Adipocyte (in vitro differentiated cells): ENCODE measurements at places on chromosomes 3 and 15.
A peak's percentile ranks its signal among the peaks of the same experiment; 100 is the strongest.

DNA sequence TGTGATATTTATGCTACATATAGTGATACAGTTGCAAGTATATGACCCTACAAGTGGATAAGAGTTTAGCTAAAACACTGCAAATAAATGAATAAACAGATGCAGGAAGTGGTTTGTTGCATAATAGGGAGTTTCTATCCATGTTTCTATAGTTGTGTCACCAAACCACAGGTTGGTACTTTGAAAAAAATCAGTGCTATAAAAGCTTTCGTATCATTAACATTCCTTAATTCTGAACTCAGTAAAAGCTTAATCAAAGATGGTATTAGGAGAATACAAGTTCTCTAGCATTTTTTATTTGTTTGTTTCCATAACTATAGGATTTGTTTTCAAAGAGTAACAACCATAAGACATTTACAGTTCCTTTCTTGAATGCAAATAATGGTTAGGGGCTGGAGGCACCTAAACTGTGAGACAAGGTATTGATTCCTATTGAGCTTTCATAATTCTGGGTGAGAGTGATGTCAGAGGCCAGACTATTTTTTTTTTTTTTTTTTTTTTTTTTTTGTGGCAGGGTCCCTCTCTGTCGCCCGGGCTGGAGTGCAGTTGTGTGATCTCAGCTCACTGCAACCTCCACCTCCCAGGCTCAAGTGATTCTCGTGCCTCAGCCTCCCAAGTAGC is 29.6 kb downstream of the CPOX start:
- DNase-seq = peak; percentile 40

DNA sequence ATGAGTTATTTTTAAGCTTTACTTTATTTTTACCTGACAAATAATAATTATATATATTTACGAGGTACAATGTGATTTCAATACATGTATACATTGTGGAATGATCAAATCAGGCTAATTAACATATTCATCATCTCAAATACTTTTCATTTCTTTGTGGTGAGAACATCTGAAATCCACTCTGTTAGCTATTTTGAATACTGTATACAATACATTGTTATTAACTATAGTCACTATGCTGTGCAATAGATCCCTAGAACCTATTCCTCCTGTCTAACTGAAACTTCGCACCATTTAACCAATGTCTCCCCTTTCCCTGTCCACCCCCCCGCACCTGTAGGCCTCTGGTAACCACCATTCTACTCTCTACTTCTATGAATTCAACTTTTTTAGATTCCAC is 7.9 kb upstream of the SPPL2A start:
- peak; percentile 5 for DNase-seq

DNA sequence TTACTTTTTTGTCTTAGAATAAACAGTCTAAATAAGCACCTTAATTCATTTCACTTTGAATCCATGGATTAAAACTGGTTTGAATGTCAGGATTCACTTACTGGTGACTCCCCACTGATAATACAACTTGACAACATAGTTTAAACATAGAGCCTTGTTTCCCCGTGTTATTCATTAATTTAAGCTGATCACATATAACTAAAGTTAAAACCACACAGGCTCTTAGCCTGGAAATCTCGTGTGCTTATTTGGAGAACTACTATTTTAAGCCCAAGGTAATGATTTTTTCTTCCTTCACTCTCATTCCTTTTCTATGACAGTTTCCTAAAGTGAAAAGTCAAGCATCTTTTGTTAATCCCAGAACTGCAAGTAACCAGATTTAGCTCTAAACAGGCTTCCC is 64.2 kb downstream of the HACD2 start:
- DNase-seq = no peak

DNA sequence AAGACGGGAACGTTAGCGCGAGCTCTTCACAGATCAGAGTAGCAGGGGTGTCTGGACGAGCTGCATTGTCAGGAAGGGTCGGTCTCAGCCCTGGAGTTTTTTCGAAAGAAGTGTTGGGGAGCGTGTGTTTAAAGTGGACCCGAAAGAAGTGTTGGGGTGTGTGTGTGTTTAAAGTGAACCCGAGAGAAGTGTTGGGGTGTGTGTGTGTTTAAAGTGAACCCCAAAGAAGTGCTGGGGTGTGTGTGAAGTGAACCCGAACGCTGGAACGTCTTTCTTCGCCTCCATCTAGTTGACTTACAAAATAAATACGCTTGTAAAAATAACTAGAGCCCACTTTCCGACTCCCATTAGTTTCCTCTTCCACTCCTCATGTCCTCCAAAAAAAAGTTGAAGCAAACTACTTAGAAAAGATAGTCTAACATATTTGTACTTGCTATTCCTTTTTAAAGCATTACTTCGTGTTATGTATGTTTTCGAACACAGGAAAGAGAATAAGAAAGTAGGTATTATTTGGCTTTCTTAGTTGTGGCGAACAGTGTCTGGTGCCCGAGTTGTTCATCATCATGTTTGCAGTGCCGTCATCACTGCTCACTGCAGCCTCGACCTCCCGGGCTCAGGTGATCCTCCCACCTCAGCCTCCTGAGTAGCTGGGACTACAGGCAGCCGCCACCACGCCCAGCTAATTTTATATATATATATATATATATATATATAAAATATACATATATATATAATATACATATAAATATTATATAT is 1.0 kb downstream of the LRCH3 start:
- peak; percentile 37 for DNase-seq

- no peak for DNase-seq
Measured at GRCh38 chr15:85910834-85911233, 116.1 kb upstream of the KLHL25 start.

GRCh38 chr3:51975852-51976549 is 1.1 kb downstream of the ABHD14A start:
- peak; percentile 73 for DNase-seq

DNA sequence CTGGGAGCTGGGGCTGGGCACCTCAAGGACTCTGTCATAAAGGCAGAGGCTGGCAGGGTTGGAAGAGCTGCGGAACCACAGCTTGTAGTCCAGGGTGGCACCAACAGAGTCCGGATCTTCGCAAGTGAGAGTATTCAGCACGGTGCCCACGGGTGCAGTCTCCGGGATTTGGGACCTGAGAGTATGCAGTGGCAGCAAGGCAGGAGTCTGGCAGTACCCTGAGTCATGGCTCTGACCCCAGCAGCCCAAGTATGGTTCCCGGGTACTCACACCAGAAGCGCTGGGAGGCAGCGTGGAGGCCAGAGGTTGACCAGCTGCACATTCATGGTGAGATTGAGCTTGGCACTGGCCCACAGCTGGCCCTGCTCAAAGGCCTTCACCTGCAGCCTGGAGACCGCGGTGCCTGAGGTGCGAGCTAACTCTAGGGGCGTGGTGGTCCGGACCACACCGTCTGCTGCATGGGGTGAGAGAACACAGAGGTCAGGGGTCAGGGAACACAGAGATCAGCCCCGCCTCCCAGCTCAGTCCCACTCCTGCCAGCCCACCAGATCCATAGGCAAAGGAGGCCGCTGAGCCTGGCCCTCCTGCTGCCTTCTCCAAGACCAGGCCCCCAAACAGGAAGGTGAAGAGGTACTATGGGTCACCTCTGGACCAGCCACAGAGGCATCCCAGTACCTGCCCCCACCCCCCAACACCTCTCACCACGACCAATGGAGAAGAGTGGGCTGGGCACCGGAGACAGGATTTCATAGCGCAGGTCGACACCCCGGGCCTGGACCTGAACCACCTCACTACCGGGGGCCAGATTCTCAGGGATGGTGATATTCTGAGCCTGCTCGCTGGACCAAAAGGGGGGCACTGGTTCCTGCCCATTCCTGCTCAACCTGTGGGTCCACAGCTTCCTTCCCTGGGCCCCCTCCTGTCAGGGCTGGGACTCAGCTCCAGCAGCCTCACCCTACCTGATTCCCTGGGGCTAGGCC is 4.5 kb downstream of the CDHR4 start:
- DNase-seq = no peak

DNA sequence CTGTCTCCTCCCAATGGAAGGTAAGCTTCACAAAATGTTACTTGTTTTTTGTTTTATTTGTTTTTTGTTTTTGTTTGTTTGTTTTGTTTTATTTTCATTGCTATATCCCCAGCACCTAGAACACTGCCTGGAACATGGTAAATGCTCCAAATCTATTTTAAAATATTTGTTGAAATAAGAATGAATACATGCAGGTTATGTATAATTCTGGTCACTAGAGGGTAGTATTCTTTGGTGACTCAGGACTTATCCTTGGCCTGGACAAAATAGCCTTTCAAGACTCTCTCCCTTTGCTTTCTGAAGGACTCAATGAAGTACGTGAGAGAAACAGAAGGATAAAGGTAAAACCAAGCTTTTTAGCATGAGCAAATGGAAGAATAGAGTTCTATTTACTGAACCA is 46.9 kb upstream of the PPP2R3A start:
- peak; percentile 83 for DNase-seq

DNA sequence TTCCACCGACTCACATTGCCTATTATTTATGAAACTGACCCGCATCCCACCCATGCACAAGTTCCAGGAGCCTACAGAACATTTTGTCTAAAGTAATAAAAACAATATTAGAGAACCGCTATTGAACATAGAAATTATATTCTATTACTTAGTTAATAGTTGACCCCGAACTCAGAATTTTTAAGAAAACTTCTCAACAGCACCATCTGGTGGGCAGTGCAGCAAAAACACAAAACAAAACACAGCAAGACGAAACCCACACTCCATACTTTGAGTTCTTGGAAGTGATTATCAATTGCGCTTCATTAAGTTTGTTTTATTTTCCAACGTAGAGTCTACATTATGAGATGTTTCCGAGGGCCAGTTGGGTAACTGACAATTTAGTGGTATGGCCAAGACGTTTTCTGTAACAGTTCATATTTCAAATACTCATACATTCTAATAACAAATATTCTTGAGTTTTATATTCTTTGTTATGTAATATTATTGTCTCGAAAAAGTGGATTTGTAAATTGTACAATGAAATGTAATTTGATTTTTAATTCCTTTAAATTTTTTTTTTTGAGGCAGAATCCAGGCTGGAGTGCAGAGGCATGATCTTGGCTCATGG is 24.0 kb upstream of the C3orf70 start:
- DNase-seq = peak; percentile 67

DNA sequence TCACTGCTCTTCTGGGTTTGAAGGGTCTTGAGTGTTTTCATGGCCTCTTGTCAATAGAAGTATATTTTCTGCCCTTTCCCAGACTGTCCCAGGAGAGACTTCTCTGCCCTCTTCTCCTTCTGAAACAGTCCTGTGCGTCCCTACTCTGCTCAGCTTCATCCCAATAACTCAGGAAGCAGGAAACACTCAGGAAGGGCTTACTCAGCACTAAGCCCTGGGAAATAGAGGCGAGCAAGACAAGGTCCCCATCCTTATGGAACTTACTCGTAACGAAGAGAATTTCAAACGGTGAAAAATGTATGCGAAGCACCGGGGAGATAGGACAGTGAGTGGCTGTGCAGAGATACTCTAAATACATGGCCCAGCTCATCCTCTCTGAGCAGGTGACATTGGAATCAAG is 52.8 kb upstream of the TFRC start:
- DNase-seq = no peak

- peak; percentile 42 for DNase-seq
Measured at GRCh38 chr15:29266052-29266582, 3.5 kb downstream of the NSMCE3 start.

DNA sequence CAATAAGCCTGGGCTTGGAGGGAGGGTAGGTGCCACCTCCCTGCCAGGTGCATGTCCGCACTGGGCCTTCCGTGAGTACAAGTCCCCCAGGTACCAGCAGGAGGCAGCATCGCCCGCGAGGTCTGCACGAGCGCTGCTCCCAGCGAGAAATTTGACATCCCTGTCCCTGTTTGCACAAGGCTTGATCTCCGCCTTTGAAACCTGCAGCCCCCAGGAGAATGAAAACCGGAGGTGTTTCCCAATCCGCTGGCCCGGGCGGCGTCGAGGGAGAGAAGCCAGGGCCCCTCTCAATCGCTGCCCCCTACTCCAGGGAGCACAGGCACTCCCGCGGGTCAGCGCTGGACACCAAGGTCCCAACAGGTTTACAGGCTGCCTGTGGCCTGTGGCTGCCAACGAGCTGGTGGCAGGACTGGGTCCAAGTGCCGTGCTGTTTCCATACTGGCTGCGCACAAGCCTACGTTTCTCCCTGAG is 961 bp downstream of the HAPLN3 start:
- no peak for DNase-seq

DNA sequence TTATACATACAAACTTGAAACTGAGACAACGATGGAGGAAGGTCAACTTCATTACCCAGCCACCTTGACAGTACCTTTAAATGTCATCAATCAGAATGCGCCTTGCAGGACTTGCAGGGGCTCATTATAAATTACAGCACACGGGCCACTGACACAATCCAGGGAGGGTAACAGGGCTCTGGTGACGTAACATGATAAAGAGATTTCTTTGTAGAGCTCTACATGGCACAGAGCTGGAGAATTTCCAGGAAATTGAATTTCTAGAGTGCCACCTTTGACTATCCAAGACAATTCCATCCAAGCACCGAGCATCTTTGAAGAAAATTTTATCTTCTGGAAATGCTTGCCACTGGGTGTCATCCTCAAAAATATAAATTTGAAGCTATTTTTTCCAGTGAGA is 486.0 kb downstream of the FOXP1 start:
- DNase-seq = no peak

DNA sequence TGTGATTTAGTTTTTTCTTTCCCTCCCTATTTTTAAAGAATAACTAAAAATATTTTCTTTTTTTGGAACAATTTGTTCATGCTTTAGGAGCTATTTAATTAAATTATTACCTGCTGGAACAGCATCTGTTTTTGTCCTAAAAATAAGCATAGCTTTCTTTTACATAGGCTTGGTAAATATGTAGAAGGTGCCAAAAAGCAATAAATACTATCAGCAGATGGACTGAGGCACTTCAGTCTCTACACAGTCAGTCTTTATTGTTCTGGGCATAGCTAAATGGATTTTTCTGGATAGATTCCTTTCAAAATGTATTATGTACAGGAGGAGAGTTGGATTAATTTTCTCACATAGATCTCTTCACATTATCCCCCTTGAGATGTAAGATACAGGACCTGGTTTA is 223.5 kb downstream of the NAALADL2 start:
- DNase-seq = no peak

- DNase-seq = no peak
Measured at GRCh38 chr15:45855210-45855906, 220.5 kb downstream of the SQOR start.

DNA sequence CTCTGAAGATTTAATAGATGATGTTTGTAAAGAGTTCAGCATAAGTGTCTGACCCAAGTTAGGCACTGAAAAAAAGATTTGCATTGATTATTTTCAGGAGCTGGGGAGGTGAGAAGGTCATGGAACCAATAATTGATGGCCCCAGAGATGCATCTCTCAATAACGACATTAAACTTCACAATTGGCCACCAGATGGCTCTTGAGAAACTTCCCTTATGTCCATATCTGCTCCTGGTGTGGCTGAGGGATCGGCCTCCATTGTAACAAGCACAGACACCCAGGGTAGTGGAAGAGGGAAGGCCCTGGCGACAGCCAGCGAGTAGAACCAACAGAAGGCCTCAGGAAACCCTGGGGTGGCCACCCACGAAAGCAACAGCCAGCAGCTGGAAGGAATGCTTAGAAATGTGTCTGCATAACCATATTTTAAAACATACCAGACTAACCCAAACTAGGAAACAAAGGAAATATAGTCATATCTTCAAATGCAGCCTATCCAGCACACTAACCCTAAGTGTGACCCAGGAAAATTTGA is 536.7 kb downstream of the SOX2 start:
- peak; percentile 5 for DNase-seq
